Cerebellum (tissue), 4 donors: ENCODE measurements at places on chromosomes 6 and 20. TPM values are rescaled to one million over a fixed set of nuclear protein-coding genes. Genes with fewer than 3 reads are reported as not detected.

The SAMD10 gene
- 7.9 TPM for total RNA-seq

The NDUFAF5 gene
- total RNA-seq: 39.2 TPM

The PTK6 gene
- not detected for total RNA-seq

The PPIL6 gene
- 14.5 TPM for total RNA-seq

The HS3ST5 gene
- 7.4 TPM for total RNA-seq

The SLC22A7 gene
- total RNA-seq: 0.36 TPM

The FNDC11 gene
- 0.73 TPM for total RNA-seq

The LZTS3 gene
- 20.1 TPM for total RNA-seq

The YTHDF1 gene
- total RNA-seq: 18.8 TPM

The PGC gene
- 0.36 TPM for total RNA-seq

The CRISP2 gene
- 0.54 TPM for total RNA-seq

The SDCBP2 gene
- total RNA-seq: 2.2 TPM

The CRIP3 gene
- 5.8 TPM for total RNA-seq

The ZBTB12 gene
- total RNA-seq: 22.2 TPM

The C6orf52 gene
- total RNA-seq: 1.5 TPM

The PTGIS gene
- total RNA-seq: 9.7 TPM

The FGD2 gene
- 3.1 TPM for total RNA-seq

The GABBR1 gene
- total RNA-seq: 133 TPM

The CSNK2B gene
- total RNA-seq: 52.0 TPM

The LIN28B gene
- 2.3 TPM for total RNA-seq

The SNAP91 gene
- total RNA-seq: 81.5 TPM
